Ammon's horn (tissue), 1 donor: ENCODE measurements at places on chromosomes 7 and 10.
A peak's percentile ranks its signal among the peaks of the same experiment; 100 is the strongest.

GRCh38 chr10:62050893-62051433 is 149.5 kb downstream of the ARID5B start:
- DNase-seq, result peak; percentile 79

- no peak for DNase-seq
Observed at GRCh38 chr7:70940597-70940996, 191.3 kb upstream of the GALNT17 start.

DNA sequence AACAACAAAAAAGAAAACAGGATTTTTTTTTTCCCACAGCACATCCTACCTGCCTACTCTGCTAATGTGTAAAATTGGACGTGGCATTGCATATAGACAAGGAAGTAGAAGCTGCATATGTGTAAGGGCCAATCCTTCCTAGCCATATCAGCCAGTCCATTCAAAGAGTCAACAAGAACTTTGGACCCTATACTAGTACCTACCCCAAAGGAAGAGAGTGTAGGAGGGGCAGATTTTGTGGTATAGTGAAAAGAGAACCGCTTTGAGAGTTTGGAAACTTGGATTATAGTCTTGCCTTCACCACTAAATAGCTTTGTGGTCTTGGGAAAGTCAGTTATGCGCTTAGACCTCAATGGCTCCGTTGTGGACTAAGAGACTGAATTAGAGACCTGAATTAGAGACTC is 12.1 kb upstream of the MCU start:
- no peak for DNase-seq

- DNase-seq, result no peak
Observed at GRCh38 chr7:41256186-41256945, 446.5 kb downstream of the INHBA start.

DNA sequence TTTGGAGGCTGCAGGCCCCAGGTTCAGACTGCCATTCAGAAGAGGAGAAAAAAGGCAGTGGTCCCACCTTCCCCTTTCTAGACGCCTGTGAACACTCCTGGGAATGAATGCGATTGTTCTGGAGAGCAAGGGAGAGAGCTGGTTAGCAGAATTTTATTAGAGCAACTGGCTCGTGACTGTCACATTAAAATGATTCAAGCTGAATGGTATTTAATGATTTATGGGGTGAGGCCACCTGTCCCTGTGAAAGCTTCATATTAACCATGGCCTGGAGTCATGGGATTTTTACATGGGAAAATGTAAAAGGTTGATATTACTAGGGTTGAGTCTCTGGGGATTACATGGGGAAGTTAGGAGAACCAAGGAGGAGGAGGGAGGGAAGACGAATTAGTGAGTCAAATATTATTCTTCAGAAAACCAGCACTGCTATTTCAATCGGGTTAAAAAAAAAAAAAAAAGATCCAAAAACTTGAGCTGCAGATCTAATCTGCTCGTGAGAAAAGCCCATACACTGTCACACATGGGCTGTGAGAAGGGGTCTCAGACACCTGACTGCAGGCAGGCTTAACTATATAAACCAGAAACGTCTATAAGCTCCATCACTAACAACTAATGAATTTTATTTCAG is 8.3 kb downstream of the CXCL12 start:
- DNase-seq, result no peak

DNA sequence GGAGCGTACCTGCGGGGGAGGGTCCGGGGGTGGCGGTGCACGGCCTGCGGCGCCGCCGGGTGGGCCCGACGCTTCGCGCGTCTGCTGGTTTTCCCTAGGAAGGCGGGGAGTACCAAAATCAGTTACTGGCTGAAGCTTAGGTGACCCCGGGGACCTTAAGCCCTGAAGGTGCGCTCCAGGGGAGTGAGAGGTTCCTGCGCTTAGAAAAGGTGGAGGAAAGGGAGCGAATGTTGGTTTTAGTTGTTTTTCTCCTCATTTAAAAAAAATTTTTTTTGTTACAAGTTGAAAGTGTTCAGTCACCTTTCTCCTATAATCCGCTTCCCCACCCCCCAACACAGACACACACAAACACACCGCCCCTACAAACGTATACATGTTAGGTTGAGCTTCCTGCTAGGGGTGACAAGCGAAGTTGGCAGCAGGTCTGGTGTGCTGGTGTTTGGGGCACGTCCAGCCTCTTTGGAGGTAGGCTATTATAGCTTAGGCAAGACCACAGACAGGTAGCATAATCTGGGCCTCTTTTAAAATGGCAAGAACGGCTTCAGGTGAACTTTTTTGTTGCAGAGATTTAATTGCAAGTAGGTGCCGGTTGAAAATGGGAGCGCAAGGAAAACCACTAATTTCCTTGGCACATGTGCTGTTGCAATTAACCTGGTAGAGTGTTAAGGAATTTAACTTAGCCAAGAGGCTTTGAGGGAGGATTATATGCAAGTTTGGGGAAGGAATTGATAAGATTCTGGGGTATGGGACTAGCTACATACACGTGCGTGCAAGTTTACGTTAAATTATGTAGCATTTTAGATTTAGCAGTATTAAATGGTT is 945 bp downstream of the ADD3 start:
- DNase-seq, result peak; percentile 37

- no peak for DNase-seq
Observed at GRCh38 chr7:94239661-94240234, 154.9 kb upstream of the COL1A2 start.

- DNase-seq, result peak; percentile 62
Observed at GRCh38 chr10:78339251-78339650, 305.6 kb downstream of the RPS24 start.

GRCh38 chr7:113918946-113919345 is at the start of gene PPP1R3A:
TSS of gene PPP1R3A (minus strand) at chr7:113919009. CDS start at chr7:113918996, 13 bp downstream.
- DNase-seq, result no peak

DNA sequence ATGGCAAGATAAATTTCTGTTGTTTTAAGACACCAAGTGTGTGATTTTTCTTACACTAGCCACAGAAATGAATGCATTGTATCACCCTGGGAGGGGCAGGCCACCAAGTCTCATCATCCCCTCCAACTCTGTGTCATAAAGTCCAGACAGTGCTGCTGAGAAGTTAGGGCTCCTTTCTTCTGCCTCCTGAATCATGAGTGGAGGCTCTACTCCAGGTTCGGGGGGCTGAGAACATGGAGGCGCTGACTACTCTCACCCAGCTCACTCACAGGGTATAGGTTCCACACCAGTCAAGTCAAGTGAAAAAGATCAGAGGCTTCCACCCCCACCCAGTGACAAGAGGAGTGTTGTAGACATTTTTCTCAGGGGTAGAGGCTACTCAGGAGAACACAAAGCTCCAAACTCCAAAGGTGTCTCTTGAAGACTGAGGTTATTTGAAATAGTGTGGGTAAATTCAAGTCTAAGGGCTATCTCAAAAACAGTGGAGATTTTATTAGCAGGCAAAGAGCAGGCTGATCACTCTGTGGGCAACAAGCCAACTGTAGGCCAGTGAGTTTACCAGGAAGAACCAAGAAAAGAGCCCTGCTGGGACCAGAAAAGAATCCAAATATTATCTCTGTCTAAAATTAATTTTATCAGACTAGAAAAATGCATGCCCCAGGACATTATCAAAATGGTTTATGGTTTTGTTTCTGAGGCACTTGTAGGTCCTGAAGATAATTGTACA is 118.6 kb upstream of the RET start:
- no peak for DNase-seq

- DNase-seq, result peak; percentile 65
Observed at GRCh38 chr10:93199191-93199751, 125.6 kb downstream of the CYP26A1 start.

GRCh38 chr10:48531486-48531885 is 73.4 kb downstream of the ARHGAP22 start:
- DNase-seq, result no peak

DNA sequence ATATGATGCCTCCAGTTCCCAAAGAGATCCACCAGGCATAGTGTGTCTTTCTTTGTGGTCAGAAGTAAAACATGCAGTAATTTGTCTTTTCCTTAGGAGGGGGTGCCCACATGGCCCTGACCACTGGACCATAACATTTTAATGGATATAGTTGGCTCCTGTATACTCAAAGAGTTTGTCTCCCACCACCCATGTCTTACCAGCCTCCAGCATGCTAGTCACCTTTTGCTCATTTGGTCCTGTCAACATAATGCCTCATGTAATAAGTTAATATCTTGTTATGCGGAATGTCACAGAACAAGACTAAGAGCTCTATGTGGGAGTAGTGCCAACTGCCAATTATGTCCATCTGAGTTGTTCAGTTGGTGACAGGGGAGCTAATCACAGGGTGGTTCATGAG is 83.4 kb upstream of the IFRD1 start:
- DNase-seq, result no peak

GRCh38 chr10:21976280-21976679 is 27.2 kb downstream of the DNAJC1 start:
- no peak for DNase-seq

DNA sequence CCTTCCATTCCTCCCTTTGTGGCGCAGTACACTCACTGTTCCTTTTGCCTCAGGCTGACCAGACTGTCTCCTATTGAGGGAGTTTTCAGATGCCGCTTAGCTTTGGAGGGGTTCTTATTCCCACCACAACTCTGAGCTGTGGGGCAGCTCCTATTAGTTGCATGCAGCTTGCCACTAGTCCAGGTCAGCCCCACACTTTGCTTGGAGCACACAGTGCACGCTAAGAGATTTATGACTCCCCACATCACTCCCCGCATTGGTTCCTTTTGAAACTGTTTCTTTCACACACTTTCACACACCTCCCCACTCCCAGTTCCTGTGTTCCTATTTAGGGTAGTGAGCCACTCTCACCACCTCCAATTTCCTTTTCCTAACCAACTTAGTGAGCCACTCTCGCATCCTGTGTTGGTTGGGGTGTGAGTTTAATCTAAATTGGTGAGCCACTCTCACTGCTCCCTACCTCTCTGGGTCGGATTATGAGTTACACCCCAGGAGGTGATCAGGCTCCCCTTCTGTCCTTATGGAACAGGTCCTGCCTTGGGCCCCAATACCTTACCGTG is 10.4 kb upstream of the ZNF485 start:
- DNase-seq, result no peak

GRCh38 chr10:112689327-112690072 is 242.5 kb downstream of the VTI1A start:
- no peak for DNase-seq

DNA sequence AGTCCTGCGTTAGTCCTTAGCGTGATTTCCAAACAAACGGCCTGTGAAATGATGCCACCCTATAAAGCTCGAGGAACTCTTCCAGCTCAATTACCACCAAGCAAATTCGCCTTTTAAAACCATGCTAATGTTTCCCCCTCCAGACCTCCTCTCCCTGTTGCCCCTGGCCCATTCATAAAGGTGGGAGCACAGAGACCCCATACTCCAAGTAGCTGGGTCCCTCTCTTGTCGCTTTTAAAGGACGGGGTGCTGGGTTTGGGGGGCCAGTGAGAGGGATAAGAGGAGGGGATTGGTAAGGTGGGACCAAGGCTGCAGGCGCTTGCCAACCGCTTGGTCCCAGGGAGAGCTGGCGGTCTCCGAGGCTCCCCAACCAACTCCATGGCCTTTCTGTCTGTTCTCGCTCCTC is 1.2 kb downstream of the HMX2 start:
- DNase-seq, result no peak

DNA sequence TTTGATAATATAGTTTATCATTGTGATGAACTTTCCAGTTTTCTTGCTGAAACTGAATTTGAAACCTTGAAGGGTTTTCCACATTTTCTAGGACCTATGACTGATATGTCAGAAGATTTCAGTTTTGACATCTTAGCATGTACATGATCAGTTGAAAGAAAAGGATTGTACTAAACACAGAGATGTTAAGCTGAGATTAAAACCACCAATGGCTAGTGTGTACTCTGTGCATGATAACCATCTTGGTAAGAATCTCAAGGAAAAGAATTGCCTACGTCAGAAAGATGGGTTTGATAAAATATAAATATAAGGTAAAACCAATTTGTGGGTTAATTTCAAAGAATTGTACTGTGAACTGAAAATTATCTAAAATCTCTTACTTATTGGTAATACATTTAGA is 776.4 kb downstream of the GATA3 start:
- no peak for DNase-seq

GRCh38 chr7:5773661-5774086 is 7.8 kb downstream of the RNF216 start:
- DNase-seq, result no peak

GRCh38 chr7:50564640-50565558 is at the start of gene DDC:
TSS of gene DDC (minus strand) at chr7:50565405. CDS start at chr7:50544085, 21,320 bp downstream.
- no peak for DNase-seq

DNA sequence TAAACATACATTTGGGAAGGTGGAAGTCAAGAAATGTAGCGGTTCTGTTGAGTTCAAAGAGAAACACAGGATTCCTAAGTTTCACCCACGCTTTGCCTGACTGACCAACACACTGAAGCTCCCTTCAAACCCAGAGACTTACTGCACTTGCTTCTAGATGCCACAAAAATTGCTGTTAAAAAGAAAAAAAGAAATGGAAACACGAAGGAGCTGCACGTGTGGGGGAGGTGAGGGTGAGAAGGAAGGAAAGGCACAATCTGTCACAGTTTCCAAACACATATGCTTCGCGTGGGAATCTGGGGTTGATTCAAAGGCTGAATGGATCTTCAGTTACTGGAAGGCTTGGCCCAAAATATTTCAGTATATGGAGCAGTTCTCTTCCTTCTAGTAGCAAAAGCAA is 495.6 kb downstream of the DNAJB6 start:
- peak; percentile 40 for DNase-seq

- DNase-seq, result no peak
Observed at GRCh38 chr7:21980926-21981500, 35.3 kb upstream of the CDCA7L start.

DNA sequence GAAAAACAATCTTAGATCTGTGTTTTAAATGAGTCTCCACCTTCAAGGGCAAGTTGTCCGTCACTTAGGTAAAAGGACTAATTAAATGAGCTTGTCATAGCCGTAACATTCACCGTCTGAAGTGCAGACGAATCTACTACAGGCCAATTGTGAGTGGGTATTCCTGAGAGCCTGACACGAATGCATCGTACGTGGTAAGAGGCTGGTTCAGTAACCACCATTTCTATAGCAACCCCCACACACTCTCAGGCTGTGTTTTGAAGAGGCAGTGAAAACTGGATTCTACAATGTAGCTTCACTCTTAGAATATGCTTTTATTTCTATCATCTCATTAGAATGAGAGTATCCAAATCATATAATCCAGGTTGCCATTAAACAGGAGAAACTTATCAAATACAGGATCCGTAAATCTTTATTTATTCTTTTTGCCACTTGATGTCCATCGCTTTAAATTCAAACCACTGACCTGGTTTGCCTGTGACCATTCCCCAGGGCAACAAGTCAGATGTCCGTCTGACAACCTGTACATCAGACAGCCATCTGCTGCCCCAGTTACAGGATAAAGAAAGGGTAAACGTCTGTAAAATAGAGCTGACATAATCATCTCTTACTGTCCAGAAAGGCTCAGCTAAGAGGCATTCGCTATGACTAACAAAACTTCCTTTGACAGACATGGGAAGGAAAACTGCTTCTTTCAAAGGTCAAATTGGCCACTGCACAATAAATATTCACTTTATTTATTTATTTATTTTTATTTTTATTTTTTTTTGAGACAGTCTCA is 70.3 kb upstream of the NMT2 start:
- no peak for DNase-seq

DNA sequence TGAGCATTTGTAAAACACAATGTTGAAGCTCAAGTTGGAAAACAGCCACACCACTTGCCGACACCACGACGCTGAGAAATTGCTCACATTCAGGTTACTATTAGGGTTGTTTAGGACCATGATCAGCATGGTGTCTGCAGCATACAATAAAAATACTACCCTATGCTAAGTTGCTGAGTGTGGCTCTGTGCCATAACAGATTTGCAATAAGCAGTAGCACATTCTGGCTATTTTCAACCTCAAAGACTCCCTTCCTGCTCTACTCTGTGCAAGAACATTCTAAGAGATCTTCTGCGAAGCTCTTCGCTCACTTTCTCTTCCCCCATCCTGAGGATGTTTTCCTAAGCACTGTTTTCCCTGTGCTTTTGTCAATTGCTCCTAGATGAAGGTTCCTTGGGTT is 38.3 kb downstream of the GPAM start:
- no peak for DNase-seq

GRCh38 chr10:34599026-34599795 is 215.9 kb downstream of the PARD3 start:
- DNase-seq, result no peak
